ENCODE measurements at places on chromosomes 5 and 9.

DNA sequence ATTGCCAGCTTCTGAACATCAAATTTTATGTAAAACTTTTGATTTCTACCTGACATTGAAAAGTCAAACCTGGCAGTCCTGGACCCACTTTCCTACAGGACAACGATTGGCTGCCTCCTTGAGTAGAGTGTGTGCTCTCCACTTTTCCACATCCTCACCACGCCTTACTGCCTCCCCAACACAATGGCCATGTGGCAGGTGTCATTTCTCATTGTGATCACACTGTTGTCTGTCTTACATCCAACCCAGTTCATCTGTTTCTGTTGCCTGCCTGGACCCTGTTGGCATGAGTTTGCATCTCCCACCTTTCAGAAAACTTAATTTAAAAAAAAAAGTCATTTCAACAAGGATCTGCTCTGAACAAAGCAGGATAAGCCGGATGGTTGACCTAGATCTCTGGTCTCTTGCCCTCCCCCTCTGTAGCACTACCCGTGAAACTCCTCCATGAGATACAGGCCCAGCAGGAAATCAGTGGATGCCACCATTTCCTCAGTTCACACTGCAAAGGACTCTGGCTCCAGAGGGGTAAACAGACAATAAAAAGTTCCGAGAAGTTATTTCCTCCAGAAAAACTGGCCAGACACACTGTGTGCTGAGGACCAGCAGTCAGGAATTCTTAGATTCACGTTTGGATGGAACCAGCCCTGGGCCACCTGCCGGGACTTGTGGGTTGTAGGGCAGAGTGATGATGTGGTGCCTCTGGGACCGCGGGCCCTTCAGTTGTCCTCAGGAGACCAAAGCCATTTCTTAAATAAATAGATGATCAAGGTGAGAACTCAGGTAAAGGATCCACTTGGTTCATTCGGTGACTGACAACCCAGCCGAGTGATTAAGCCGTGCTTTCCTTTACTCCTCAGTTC is 48.6 kb downstream of the AMBP start:
- DNase-seq, result no peak

DNA sequence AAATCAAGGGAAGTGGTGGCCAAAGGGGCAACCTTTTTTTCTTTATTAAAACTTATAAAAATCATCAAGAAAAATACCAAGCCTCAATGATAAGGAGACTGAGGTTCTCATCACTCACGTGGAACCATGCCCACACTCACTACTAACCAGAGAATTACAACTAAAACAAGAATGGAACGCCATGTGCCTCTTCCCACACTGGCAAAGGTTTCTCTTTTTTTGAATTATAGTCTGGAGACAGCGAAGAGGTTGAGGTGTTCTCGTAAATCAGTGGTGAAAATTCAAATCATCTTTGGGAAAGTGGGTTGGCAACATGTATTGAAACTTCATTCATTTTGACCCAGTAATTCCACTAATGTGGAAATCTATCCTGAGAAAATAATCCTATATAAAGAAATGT is 19.4 kb downstream of the FPGS start:
- no peak for DNase-seq

GRCh38 chr5:69134126-69134525 is 32.8 kb upstream of the CCNB1 start:
- no peak for DNase-seq

- DNase-seq, result no peak
Measured at GRCh38 chr9:111904026-111904425, 7.4 kb downstream of the UGCG start.

DNA sequence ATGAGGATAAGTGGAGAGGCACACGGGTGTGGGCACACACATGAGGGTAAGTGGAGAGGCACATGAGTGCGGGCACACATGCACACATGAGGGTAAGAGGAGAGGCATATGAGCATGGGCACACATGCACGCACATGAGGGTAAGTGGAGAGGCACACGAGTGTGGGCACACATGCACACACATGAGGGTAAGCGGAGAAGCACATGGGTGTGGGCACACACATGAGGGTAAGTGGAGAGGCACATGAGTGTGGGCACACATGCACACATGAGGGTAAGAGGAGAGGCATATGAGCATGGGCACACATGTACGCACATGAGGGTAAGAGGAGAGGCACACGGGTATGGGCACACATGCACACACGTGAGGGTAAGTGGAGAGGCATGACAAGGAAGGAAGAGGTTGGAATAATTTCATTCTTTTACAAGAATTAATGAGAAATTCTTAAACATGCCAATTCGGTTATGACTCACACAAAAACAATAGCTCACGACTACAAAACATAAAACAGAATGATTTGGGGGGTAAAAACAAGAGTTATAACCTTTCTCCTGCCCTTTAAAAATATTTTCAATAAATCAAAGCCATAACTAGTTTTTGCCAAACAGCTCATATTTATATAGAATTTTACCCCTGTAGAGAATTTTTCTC is 67.5 kb downstream of the APBA1 start:
- DNase-seq, result no peak

GRCh38 chr5:179139111-179139935 is 79.2 kb downstream of the ZNF354C start:
- DNase-seq, result no peak

DNA sequence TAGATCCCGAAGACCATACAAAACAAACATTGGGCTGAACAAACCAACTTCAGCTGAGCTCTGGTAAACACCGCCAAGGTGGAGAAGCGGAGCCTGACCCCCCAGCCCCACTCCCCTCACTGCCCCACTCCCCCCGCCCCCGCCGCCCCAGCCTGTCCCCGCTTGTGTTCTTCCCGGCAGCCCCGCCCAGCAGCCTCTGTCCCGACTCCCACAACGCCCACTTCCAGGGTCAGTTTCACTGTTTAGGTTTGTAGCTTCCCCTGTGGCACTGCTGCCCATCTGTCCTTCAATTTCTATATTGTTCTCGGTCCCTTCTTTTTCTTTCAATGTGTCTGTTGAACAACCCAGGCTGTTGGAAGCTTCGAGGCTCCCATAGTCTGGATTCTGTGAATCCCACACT is 112.0 kb upstream of the CACNA1B start:
- no peak for DNase-seq

DNA sequence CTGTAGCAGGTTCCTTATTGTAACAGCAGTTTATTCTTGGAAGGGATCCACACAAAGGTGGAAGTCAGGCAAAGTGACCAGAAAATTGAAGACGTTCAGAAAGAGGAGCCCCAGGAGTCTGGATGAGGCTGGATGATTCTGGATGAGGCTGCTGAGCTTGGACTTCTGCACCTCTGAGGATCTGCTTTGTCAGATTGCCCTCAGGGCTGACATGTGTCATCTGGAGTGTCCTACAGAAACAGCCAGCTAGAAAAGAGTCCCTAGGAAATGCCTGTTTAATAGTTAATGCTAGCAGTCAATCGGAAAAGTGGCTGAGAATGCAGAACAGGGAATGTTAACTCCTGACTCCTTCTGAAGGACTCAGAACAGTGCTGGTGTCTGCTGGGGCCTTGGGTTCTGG is 236.4 kb downstream of the LRRC70 start:
- DNase-seq, result no peak

GRCh38 chr9:68780380-68780712 is 75.3 kb downstream of the PIP5K1B start:
- no peak for DNase-seq

DNA sequence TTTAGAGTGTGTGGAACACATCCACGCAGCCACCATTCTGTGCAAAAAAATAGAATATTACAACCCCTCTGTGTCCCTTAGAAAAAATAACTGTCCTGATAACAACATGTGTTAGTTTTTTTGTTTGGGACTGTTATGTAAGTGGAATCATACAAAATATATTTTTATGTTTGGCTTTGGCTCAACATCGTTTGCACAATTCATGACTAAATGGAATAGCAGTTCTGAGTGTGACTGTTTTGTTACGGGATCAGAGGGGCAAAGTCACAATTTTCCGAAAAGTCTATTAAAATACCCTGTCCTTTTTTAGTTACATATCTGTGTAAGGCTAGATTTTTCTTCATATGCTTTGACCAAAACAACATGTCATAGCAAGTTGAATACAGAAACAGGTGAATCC is 12.8 kb downstream of the MTREX start:
- no peak for DNase-seq

GRCh38 chr5:57193757-57194413 is 20.0 kb downstream of the GPBP1 start:
- DNase-seq, result no peak

GRCh38 chr5:120600639-120601038 is 136.5 kb downstream of the PRR16 start:
- no peak for DNase-seq

DNA sequence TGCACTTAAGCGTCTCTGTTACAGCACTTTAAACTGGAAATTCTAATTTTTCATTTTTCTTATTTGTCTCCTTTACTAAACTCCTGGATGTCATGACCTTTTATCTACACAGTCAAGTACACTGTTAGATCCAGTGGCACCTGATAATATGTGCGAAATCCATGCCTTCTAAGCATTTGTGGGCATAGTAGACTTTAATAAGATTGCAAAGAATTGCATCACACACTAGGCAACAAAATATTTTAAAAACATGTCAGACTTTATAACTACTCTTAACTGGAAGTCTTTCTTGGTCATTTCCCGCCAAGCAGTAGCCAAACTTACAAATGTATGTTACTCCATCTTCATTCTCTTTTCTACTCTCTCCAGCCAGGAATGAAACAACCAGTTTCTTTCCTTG is 5.0 kb upstream of the SPINK1 start:
- no peak for DNase-seq

Measured in hindlimb muscle (tissue), 1 donor.